ENCODE measurements at places on chromosomes 6 and 20. TPM values are rescaled to one million over a fixed set of nuclear protein-coding genes. Genes with fewer than 3 reads are reported as not detected.

- no peak for DNase-seq
Measured at GRCh38 chr6:109328629-109329028, 53.6 kb downstream of the CD164 start.

DNA sequence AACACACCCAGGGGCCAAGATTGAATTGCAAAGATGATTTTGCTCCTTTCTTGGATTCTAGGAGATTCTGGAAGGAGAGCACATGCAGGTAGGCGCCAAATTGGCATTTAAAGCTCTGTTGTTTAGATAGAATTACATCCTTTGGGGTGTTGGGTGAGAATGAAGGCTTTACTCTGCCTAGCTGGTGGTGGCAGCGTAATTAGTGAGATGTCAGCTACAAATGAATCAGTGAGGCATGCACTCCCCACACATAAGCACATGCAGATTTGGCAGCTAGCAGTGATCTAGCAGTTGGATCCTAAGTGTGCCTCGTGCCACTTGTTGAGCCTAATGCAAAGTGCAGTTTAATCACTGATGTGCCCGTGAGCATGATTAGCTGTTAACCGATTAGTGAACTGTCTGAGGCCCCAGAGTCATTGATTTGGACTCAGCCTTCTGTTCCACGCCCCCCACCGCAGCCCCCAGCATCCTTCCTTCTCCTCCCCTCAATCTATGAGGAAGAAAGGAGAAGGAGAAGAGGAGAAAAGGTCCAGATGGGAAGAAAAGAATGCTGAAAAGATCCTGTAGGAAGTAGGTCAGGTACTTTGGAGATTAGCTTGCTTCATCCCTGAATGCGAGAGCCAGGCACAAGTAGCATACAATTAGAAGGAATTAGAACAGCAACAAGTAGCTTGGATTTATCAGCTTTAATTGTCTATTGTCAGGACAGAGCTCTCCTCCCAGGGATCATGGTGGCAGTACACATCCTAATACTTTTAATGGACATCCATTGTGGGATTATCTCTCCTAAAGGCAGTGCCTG lies 6.0 kb upstream of the PRDM1 start:
- no peak for DNase-seq

- DNase-seq = no peak
Measured at GRCh38 chr6:99177736-99178135, 171.7 kb downstream of the FAXC start.

GRCh38 chr6:110034667-110035036 lies 56.5 kb downstream of the GPR6 start:
- no peak for DNase-seq

DNA sequence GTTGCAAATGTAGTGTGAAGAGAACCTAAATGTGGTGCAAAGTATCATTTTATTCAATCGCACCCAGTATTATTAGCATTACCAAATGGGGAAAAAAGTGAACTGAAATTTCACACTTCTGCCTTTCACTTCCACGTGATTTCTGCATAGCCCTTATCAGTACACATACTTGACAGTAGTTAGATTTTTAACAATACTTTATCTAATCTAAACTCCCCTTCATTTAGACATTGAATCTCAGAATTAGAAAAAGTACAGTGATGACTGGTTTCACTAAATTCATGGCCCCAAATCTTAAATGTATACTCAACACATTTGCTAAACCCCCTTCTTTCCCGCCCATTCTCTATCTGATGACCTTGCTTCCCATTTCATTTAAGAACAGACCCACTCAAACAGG lies 14.3 kb downstream of the STX7 start:
- DNase-seq = no peak

The PTGIS gene
- 178 TPM for total RNA-seq

The TGM6 gene
- not detected for total RNA-seq

The PXDC1 gene
- total RNA-seq = 167 TPM

The FRS3 gene
- 3.4 TPM for total RNA-seq
